ENCODE measurements at places on chromosomes 2 and 18.

DNA sequence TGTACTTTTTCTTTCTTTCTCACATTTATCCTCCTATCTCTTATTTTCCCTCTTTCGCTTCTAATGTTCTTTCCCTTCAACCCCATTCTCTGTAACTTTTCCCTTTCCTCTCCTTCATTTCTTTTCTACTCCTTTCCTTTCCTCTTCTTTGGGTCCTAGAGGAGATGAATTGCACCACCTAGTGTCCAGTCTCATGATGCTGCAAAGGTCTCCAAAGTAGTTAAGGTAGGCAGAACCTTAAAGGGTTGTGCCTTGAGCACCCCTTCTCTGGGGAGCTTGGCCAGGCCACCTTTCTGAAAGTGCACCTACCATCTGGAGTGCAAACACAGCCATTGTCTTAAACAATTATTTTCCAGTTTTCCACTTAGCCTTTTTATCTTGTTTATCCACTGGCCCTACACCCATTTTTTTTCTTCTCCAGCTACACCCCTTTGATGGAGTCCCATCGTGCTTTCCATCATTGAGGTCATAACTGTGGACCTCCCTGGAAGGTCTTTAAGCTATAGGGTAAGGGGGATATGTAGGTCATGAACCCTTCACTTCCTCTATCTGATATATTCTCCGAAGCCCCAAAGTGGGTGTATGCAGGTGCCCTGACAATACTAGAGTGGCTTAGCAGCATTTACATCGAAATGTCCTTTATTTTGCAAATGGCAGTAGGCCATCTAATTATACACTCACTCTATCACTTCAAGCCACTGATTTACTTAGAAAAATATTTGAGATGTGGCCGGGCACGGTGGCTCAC lies 155.9 kb downstream of the ESCO1 start:
- DNase-seq: peak; percentile 79

DNA sequence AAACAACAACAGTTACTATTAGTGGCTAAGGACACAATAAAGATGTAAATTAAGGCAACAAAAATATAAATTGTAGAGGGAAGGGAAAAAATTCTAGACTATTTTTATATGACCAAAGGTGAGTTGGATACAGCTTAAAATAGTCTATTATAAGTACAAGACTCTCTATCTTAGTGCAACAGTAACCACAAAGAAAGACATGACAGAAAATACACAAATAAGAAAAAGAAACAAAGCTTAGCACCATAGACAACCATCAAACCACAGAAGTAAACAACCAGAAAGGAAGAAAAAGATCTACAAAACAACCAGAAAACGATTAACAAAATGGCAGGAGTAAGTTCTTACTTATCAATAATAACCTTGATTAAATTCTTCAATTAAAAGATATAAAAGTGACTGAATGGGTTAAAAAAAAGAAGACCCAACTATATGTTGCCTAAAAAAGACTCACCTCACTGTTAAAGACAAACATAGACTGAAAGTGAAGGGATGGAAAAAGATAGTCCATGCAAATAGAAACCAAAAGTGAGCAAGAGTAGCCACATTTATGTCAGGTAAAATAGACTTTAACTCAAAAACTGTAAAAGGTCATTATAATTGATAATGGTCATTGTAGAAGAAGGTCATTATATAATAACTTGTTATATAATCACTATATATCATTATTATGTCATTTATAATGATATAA lies 62.5 kb downstream of the USP40 start:
- DNase-seq: no peak

- peak; percentile 48 for DNase-seq
Measured at GRCh38 chr18:35580701-35581539, 620 bp upstream of the GALNT1 start.

DNA sequence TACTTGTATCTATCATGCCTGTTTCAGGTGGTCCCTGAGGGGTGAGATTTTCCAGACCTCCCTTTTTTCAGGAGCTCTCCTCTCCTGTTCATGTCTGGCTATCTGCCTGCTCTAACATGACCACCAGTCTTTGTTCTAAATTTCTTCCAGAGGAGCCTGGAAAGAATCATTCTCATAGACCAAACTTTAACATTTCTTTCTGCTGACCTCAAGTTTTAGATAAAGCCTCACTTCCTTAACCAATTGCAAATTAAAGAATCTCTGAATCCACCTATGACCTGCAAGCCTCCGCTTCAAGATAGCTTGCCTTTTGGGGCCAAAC lies 97.6 kb downstream of the TEX51 start:
- no peak for DNase-seq

GRCh38 chr18:46291149-46291548 lies 187.0 kb downstream of the HAUS1 start:
- no peak for DNase-seq

GRCh38 chr18:924987-925386 lies 20.3 kb downstream of the ADCYAP1 start:
- no peak for DNase-seq

DNA sequence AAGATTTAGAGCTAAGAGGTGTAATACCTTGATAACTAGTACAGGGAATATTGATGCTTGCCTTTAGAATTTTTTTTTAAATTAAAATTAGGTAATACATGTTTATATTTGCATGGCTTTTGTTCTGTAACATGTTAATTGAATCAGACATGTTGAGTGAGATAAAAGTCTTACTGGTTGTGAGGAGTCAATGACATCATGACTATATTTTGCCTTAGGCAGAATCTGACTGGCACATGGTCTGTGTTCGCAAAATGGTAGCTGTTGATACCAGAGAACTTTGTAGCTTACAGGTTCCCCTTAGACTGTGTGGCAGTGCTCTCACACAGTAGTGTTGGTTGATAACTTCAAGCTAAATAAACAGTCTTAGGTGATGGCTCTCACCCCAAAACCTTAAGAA lies 199.7 kb downstream of the PTPRM start:
- no peak for DNase-seq

GRCh38 chr2:182887753-182888415 lies 21.4 kb upstream of the FRZB start:
- DNase-seq: no peak

- no peak for DNase-seq
Measured at GRCh38 chr2:238706163-238706562, 141.7 kb upstream of the TWIST2 start.

GRCh38 chr2:52429740-52430139 lies 1337.9 kb upstream of the CHAC2 start:
- peak; percentile 27 for DNase-seq

- DNase-seq: no peak
Measured at GRCh38 chr2:24515335-24515734, 24.3 kb downstream of the NCOA1 start.

DNA sequence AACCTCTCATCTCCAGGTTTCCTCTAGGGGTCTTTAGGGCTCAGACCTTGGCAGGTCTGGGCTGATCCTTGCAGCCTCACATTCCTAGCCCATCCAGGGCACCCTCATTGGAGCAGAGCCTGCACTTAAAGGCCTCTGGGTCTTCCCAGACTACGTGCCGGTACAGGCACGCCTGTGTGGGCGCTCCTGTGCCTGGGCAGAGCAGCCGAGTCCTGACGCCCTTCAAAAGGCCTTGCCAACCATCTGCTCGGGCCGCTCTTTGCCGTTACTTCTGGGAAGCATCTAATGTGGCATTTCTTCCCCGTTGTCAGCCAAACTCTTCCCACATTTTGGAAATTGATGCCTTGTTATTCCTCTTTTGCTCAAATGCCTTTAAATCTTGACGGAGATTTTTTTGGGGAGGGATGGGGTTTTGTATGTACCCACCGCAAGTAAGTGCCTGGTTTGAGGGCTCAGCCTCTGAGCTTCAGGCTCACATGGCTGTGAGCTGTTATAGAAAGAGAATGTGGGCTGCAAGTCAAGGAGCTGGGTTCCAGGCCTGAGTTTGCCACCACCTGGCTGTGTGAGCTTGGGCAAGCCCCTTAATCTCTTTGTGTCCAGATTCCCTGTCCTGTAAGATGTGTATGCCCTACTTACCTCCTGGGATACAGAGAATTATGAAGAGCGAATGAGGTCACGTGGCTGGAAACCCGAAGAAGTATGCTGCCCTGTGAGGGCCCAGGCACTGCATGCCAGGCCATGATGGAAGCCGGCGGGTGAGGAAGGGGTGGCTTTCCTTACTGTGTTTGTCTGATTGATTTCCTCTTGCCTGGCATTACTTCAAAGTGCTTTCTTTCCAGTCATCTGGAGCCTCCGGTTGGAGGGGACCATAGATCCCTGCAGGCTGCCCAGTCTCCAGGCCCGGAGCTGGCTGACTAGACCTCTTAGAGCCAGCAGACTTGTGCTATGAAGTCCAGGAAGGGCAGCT lies 20.6 kb downstream of the EHD3 start:
- DNase-seq: no peak

DNA sequence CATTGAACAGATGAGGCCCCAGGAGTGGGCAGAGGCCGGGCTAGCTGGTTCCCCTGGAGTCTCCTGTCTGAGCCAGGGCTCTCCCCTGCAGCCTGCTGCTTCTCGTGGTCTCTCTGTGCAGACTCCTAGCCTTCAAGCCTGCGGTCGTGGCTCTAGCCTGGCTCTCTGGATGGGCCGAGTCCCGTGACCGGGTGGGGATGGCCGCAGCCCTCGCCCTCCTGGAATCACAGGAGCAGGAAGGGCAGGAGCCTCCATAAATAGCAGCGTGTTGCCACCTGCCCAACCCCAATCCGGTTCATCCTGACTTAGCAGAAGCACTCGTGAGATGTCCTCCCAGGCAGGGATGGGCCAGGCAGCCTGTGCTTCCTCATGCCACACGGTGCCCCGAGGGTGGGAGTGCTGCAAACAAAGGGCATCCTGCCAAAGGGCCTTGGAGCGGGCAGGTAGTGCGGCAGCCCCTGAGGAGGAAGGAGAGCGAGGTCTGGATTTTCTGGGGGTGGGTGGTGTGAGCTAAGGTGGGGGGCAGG lies 43.9 kb downstream of the FOSL2 start:
- no peak for DNase-seq

DNA sequence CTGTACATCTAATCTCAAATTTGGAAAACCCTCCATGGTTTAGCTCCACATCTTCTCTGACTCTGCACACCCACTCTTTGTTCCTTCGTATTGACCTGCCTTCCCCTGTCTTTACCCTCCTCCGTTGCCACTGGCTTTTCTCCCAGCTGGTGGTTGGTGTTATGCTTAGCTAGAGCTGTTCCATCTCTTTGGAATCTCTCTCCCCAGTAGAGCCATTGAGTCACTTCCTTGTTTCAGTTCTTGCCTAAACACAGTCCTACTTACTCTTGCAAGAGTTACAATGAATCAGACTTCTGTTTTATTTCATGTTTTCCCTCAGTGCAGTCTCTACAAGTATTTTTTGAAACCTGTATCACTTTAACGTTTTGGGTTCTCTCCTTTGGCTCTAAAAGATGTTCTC lies 263.9 kb downstream of the LTBP1 start:
- DNase-seq: peak; percentile 98

DNA sequence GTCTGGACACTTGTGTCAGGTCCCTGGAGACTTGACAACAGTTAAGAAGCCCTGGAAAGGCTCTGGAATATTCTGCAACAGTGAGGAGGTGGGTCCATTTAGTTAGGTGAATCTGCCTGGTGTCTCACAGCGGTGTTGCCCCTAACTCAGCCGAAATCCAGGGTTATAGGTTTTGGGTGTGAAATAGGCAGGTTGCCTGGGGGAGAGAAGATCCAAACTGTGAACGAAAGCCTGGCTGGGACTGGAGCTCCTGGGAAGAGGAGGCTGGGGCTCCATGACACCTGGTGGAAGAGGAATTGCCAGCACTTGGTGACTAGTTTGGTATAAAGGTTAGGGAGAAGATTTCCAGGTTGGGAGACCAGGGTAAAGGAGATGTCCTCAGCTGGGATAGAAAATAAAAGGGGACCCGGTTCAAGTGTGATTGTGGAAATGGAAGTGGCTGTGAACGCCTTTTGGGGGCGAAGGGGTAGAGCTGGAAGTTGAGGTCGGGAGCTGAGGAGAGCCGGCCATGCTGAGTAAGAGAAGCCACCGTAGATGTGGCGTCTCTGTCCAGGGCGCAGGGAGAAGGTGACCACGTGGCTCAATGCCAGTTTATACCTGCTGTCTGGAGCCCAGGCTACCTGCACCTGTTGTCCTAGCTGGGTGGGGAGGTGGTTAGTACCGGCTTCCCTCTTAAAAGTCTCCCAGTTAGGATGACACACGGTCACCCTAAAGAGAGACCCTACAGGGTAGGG lies 3.0 kb upstream of the GAREM2 start:
- DNase-seq: no peak

DNA sequence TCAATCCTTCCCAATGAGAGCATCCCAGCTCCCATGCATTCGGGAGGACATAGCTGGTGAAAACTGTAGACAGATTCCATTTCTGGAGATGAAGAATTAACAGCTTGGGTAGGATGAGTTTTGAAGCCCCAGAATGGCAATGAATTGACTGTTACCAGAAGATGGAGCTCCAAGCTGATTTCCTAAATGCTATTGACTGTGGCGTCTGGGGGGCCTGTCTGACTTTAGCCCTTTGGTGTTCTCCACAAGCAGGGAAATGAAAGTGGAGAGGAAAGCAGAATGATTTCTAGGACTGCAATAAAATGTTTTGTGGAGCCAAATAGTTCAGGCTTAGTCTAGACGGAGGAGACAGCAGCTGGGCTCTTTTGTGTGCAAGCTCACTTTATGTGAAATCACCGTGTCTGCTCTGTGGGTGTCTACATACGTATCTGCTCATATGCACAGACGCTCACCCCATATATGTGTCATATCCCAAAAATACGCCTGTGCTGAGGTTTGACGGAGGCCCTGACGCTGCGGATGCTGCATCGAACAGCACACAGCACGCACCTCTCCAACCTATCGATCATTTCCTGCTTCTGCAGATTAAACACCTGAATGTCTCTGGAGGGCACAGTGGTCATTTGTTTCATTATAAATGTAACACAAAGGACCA lies 166.4 kb upstream of the PXDN start:
- DNase-seq: peak; percentile 3

DNA sequence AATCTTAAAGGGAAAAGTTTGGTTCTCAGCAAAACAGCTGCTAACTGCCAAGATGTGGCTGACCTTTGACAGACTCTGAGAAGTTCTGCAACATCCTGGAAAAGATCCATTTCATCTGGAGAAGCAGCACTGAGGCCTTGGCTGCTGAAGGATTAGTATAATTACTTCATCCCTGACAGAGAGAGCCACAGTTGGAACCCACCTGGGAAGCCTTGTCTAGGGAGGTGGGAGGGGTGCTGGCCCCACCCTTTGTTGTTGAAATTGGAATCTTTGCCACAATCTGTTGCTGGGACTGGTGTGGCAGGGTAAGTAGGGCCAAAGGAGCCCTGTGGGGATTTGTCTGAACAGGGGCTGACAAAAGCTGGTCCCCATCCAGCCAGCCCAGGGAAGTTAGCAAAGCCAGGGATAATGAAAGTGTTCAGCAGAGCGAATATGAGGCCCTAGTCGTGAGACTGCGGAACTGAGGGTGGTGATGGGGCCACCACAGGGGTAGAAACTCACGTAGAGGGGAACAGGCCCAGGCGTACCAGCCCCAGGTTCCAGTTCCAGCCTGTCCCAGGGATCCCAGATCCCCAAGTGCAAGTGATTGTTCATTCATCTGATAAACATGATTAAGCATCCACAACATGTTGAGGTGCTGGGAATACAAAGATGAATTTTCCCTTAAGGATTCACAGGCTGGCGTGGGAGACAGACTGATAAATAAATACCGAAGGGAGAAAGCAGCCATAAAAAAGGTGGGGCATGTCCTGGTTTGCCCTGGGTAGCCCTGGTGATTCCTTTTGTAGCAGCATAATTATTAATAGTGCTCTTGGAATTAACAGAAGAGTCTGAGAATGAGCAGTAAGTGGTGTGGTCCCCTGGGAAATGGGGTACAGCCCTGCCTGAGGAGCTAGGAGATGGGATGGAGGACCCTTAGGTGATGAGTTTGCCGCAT lies 60.0 kb downstream of the MYO1B start:
- DNase-seq: peak; percentile 97
